Stimulated activated CD8-positive, alpha-beta memory T cell treated with anti-CD3 and anti-CD28 coated beads, Interleukin-4, amount 100 ng/mL, for 1 hour (primary cell): ENCODE measurements at places on chromosomes 6 and 20.

DNA sequence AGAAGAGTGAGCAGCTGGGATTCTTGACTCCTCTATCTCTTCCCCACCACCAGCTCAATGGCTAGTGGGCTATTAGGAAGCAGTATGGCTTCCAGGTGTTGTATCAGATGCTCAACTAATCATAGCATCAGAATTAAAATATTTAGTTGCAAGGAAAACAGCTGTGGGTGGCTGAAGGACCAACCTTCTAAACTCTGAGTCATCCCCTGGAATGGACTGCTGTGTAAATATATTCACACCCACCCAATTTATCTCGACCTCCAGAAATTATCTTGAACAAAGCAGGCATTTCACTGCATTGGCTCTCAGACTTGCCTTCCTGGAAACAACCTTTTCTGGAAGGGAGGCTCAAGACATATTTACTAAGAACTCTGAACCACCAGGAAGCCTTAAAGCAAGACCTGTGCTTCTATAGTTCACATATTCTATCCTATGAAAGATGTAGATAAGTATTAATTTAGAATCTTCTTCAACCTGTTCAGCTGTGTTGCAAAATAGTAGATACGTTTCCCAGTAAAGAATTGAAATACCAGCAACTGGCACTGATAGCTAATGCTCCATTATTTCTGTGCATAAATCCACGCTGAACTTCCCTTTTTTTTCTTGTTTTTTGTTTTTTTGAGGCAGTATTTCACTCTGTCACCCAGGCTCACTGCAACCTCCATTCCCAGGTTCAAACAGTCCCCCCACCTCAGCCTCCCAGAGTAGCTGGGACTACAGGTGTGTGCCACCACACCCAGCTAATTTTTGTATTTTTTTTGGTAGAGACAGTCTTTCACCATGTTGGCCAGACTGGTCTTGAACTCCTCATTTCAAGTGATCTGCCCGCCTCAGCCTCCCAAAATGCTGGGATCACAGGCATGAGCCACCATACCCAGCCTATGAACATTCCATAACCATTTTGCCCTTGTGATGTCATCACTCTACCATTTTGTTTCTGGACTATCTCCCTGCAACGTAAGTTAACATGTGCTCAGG lies 56.9 kb upstream of the CD2AP start:
- DNase-seq, result no peak

DNA sequence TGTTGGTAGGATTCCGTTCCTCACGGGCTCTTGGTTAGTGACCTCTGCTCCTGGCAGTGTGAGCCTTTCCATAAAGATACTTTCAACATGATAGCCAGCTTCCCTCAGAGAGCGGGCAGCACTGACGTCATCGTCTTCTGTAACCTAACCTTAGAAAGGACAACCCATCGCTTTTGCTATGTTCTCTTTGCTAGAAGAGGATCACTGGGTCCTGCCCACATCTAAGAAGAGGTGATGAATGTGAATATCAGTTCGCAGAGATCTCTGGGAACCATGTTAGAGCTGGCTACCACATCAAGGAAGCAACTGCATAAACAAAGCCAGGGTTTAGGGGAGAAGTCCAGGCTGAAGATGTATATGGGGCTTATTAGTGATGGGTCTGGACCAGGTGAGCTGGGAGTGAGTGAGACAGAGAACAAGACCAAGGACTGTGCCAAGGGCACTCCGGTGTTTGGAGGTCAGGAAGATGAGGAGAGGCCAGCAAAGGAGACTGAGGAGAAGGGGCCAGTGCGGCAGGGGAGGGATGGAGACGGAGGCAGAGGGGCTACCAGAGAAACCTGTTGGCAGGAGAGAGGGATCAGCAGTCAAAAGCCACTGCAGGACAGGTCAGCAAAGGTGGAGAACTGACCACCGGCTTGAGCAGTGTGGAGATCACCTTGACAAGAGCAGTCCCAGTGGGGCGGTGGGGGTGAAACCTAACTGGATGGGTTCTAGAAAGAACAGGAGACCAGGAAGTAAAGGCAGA lies 39.7 kb downstream of the PIM1 start:
- no peak for DNase-seq

DNA sequence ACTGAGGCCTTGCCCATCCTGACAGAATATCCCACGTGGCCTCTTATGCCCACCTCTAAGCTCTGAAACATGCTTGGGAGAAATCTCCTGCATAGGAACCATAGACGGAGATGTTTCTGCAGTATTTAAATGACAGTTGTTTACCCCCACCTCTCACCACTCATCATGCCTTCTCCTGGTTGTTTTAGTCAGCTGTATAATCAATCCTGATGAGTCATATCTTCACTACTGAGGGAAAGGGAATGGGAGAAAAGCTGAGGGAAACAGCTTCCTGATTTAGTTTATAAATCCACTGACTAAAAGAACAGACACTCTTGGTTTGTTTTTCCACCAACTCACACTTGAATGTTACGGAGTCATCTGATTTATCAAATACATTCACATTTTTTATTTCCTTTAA lies 113.2 kb upstream of the TENT5A start:
- no peak for DNase-seq

- DNase-seq, result no peak
Observed at GRCh38 chr20:22791877-22792525, 207.6 kb upstream of the FOXA2 start.

- DNase-seq, result no peak
Observed at GRCh38 chr6:1574083-1574761, 35.5 kb upstream of the FOXC1 start.

DNA sequence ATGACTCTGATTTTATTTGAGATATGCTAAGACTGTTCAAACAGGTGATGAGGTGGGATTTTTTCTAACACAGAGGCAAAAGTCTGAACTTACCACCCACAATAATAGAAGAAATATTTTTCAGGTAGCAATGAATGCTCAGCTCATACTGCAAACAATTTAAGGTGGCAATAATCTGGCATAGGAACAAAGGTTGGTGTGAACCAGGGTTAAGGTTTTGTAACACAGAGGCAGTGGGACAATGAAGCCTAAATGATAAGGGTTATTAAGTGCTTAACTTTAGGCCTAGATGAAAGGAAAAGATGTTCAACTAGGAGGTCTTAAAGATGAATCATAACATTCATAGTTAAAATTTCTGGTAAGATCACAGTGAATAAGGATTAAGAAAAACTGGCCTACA lies 4.9 kb downstream of the ASCC3 start:
- no peak for DNase-seq

DNA sequence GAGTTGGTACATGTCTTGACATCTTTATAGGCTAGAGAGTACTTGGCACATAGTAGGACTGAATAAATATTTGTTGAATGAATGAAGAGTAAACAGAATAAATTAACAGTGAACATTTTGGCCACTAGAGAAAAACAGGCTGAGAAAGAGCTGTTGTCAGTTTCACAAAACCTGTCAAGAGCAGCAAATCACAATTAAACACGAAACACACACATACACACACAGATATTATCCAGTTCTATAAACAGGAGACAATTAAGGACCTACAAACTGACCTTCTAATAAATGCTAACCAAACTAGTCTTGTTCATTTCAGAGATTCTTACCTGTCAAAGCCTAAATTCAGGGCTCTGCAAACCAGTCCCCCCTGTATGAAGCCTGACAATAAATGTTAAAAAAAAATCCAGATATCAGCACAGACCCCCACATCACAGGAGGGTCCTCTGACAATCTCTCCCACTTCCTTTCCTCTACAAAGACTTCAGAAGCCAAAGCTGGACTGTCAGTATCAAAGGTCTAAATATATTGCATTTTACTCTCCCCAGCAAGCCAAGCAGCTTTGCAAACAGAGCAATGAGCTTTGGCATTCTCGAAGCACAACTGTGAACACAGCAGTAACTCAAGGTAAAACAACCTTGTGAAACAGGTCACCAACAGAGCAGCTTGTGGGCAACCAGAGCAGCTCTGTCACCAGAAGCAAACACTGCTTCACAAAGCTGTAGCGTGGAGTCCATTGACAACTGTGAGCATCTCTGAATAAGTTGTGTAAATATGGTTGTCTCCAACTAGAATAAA lies 229.9 kb downstream of the TBXT start:
- no peak for DNase-seq

GRCh38 chr6:22809370-22809769 lies 240.0 kb downstream of the HDGFL1 start:
- no peak for DNase-seq

DNA sequence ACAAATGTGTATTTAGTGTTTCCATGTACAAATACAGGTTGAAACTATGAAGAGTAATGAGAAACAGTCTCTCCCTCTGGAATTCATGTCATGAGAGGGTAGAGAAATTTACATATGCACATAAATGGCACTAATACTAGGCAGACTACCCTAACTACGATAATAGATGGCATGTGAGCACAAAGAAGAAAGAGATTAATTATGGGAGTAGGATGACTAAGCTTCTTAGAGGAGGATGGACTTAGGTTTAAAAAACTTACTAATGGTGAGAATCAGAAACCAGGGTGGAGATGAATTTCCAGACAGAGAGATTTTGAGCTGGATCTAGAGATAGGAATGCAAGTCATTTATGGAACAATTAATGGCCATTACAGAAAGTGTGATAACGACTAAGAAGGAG lies 225.3 kb upstream of the HTR1E start:
- no peak for DNase-seq

DNA sequence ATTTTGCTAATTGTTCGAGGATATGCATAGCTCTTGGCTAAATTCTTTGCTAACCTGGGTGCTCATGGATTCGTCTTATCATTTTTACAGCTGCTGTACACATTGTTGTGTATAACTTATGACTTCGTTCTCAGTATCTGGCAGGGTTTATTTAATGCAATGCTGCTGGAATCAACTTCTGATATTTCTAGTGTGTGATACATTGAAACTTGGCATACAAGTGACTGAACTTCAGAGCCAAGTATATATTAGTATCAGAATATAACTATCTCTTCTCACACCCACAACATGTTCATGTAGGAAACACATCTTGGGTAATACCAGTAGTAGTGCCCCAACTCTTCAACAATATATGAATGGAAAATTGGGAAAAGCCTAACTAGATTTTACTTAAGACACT lies 764.2 kb downstream of the TENT5A start:
- DNase-seq, result no peak

DNA sequence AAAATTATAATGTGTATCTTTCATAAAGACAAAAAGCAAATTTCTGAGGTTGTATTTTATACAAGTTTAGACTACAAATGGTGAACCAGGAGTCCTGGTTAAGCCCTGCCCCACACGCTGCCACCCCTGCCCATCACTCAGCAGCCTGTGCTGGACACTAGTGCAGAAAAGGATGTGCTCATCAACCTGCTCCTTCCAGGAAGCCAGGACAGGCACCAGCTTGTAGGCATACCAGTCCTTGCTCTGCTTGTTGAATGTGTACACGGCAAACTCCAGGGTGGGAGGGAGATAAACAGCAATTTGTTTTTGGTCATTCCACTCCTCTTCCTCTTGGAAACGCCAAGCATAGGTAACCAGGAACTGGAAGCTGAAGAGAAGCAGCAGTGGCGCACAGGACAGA lies 18.1 kb downstream of the CST9L start:
- no peak for DNase-seq

- no peak for DNase-seq
Observed at GRCh38 chr20:33070111-33071053, 9.1 kb upstream of the BPIFB4 start.

- DNase-seq, result no peak
Observed at GRCh38 chr6:107485157-107485556, 4.8 kb upstream of the SOBP start.

DNA sequence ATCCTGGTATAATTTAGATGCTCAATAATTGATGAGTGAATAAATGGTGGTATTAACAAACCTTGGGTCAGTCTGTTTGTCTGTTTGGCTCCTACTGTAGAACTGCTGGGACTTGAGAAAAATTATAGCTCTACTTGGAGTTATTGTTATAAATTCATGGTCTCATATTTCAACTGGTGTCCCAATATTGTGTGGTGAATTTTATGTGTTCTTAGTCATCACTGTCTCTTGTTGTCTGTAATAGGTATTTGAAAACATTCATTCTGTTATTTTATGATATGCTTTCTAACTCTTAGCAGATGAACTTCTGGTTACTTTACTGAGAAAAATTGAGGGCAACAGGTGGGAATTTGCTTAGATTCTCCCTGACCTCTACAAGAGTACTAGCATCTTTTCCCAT lies 221.4 kb downstream of the CDKAL1 start:
- DNase-seq, result no peak

DNA sequence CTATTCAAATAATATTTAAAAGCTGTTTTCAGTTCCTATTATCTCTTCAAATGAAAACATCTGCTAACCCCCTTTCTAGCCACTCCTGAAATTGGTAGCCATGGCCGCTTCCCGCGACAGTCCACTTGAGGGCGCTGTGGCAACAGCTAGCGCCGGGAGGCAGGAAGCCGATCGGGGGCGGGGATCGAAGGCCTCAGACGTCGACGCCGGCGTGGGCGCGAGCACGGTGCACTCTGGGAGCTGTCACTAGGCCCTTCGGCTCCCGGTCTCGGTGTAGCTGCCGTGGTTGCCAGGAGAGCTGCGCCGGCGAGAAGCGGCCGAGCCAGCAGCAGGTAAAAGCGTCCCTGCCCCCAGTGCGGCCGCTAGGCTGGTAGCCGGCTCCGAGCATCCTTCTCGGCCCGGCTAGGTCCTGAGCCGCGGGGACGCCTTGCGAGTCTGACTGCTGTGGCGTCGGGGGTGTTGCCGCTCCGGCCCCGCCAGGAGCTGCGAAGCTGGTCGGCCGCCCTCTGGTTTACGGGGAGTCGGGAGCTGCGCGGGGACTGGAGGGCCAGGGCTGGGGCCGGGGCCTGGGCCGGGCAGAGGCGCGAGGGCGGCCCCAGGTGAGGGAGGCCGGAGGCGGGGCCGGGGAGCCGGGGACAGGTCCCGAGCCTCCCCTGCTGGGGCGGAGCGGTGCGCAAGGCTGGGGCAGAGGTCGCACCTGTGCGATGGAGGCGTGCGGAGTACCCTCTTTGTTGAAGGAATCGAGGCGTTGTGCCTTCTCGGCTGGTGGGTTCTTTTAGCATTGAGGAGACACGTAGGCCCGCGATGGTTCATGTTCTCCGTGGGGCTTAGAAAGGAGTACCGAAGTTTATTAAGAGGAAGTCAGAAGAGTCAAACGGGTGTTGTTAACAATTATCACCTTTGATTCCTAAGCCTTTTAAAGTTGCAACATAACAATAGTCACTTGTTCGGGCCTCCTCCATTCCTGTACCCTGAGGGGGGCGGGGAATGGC lies at the start of gene DOP1A:
DOP1A (plus strand) TSS at position 224 of the 992 bp plus-strand sequence. CDS start 29,307 bp downstream, outside the sequence.
- DNase-seq, result peak; percentile 91

DNA sequence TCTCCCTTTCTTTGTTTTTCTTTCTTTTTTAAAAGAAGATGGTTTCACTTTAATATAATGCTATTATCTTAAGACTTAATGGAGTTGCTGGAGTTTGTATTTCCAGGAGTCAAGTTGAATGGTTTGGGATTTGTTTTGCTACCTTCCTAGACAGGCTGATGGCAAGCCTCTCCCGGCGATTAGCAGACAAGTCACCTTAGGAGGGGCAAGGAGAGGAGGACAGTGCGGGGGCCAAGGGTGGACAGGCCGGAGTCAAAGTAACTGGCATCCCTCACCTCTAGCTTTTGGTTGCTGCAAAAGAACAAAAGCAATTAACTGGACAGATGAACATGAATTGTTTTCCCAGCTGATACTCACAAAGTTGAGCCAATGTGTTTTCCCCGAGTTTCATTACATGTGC lies 57.1 kb downstream of the GMPR start:
- DNase-seq, result no peak
